ENCODE measurements at places on chromosomes 6 and 20.

GRCh38 chr6:152293404-152293803 is 343.8 kb downstream of the SYNE1 start:
- DNase-seq: no peak

DNA sequence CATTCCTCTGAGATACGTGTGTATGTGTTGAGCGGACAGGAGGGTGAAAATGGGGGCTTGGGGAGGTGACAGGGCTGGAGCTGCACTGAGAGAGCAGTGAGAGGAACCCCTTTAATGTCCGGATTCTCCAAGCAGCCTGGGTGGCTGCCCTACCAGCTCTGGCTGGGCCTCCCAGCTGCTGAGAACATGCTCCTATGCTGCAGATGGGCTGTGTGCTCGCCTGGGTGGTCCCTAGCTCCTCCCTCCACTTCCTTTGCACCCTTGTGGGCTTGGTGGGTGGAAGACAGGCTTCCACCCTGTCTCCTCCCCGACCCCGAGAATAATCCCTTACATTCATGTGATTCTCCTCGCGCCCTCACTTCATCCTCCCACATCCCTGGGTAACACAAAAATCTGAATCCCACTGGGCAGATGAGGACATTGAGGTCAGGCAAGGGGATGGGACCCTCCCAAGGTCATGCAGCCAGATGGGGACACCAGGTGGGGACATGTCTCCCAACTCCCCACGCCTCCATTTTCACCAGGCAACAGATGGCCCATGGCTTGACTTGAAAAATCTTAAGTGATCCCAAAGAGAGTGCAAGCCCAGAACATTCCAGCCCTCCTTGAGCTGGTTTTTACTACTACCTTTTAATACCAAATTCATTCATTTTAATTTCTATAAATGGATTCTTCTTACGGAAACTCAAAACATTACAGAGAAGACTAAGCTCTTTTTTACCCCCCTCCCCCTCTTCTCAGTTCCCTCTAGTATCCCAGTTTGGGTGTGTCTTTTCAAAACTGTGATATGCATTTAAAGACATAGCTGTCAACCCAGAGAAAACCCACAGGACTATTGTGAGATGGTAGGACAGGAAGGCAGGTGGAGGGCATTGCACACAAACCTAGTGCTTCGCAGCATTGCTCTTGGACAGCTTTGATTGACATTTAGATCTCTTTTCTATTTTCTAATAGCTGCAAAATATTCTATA is 5.0 kb upstream of the PDRG1 start:
- DNase-seq: no peak

- no peak for DNase-seq
Observed at GRCh38 chr6:80433010-80433672, 326.7 kb downstream of the BCKDHB start.

GRCh38 chr6:19569563-19569962 is 267.6 kb upstream of the ID4 start:
- DNase-seq: no peak

- no peak for DNase-seq
Observed at GRCh38 chr6:32529697-32530430, at the start of gene HLA-DRB5. Gene HLA-DRB5, minus strand, starts transcription at chr6:32530287. Its CDS starts 63 bp downstream, at chr6:32530224.

- no peak for DNase-seq
Observed at GRCh38 chr6:41548841-41549642, 2.9 kb downstream of the FOXP4 start.

- DNase-seq: no peak
Observed at GRCh38 chr6:109351231-109352130, 30.8 kb downstream of the CD164 start.

GRCh38 chr6:48194596-48195295 is 83.7 kb upstream of the PTCHD4 start:
- no peak for DNase-seq

Measured in hippocampal formation (tissue), 2 donors.